ENCODE measurements at places on chromosomes 6 and 20.

- no peak for DNase-seq
These were observed 247.0 kb downstream of the ESR1 start for GRCh38 chr6:152054441-152054840.

DNA sequence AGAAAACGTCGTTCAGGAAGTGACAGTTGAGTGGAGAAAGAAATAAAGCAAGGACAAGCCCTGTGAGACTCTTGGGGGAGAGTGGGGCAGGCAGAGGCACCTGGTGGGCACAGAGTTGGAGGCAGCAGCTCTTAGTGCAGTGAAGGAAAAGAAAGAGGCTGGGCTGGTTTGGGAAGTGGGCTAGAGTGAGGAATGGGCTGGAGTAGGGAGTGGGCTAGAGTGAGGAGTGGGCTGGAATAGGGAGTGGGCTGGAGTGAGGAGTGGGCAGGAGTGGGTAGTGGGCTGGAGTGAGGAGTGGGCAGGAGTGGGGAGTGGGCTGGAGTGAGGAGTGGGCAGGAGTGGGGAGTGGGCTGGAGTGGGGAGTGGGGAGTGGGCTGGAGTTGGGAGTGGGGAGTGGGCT, 43.7 kb upstream of the BCAS1 start:
- no peak for DNase-seq

DNA sequence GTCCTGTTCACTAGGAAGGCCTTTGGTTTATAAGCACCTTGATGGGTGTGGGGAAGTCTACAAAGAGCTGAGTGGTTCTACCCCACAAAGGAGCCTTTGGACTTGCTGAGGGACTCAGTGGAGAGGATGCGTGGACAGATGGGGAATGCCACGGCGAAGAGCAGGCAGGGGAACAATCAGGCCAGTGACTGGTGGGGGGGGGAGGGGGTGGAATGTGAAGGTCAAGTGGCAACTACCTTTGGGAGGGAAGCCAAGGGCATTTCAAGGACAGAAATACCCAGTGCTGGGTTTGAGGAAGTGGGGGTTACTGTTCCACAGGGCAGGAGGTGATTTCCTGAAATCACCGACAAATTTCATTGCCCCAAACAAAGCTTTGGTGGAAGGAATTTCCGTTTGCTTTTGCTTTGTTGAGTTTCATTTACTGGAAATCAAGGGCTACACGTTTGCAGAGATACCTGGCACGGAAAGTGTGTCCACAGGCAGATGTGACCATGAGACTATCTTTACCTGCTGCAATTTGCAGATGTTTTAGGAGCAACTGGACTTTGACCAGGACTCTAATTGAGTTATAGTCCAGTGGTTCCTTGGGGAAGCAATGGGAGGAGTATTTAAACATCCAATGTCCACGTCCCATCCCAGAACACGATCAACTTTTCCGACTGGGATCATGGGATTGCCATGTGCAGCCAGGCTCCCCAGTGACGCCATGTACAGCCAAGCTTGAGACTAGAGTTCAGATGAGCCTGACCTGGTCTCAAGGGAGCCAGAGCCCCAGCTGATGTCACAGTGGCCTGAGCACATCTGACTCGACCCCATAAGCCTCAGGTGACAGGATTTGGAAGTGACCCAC, 8.0 kb downstream of the CST3 start:
- no peak for DNase-seq

GRCh38 chr6:26552640-26553188, 14.5 kb downstream of the HMGN4 start:
- DNase-seq, result no peak

GRCh38 chr6:131383421-131384411, 189.3 kb upstream of the ARG1 start:
- no peak for DNase-seq

GRCh38 chr20:34636648-34637047, 40.2 kb downstream of the PIGU start:
- DNase-seq, result peak; percentile 56

DNA sequence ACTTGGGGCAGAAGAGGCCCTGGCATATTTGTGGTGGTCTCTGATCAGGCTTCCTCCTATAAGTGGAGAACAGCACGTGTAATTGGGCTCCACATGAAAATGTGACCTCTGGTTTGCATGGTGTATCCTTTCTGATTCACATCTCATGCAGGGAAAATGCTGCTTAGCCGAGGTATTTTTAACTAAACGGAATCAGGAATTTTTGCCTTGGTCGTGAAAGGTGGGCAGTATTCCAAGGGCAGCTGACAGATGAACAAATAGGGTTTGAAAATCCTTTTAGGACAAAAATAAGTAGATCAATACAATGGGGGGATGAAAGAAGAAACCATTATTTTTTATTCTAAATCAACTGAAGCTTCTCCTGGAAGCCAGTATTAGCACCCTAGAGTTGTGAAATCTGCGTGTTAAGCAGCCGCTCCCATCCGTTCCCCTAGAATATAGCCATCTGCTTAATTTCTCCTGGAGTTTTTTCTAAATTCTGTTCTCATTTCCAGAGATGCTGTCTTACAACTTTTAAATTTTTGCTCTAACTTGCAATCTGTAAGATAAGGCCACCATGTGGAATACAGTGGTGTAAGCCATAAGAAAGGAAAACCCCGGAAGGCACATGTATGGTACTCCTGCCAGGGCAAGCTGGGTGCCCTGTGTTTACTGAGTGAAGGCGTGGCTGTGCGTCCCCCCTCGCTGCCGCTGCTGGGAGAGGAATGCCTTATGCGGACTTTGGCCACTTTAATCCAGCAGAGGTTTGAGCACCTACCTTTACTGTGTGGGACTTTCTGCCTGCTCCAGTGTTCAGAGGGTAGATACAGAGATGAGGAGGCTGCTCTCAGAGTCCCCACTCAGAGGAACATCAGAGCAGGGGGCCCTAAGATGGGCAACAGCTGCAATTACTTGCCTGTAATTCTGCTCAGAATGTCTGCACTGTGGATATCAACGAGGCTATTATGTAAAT, 52.4 kb downstream of the SYNJ2 start:
- no peak for DNase-seq

Data from MV-4-11 (cell line).